Omental fat pad (tissue), 4 donors: ENCODE measurements at places on chromosomes 1 and 21. TPM values are rescaled to one million over a fixed set of nuclear protein-coding genes. Genes with fewer than 3 reads are reported as not detected.

The ANGPTL3 gene
- not detected for total RNA-seq

The C1orf185 gene
- total RNA-seq, result not detected

The NLRP3 gene
- total RNA-seq, result 7.1 TPM

The NR1I3 gene
- not detected for total RNA-seq

The MSH4 gene
- total RNA-seq, result 0.19 TPM

DNA sequence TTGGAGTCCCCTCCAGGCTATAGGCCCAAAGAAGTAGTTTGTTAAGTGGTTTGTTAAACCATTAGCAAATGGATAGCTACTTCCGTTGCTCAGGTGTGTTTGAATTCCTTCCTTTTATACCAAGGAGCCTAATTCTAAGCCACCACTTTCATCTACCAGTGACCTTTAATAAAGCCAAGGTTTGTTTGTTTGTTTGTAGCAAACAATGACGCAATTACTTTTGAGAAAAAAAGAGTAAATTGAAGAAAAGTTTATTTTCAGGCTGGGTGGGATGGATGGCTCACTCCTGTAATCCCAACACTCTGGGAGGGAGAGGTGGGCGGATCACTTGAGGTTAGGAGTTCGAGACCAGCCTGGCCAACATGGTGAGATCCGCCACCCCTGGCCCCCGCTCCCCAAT, 30.8 kb upstream of the RD3 start:
- no peak for DNase-seq

DNA sequence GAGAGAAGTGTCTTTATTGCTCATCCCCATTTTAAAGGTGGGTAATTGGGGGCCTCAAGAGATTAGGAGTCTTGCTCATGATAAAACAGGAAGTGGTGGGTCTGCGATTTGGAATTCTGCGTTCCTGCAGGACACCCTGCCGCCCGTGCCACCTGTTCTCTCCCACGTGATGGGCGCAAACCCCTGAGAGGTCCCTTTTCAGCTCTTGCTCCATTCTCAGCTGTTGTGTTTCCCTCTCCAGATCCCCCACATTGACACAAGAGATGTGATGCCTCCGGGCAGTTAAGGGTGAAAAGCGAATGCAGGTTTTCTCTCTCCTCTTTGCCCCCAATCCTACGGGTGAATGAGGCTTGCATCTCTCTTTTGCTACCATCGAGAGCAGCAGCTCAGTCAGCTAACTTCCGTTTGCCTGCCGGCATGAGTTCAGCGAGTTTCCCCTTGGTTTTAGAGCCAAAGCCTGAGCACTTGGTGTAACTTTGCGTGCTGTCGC, 57.5 kb downstream of the KIF26B start:
- DNase-seq, result no peak

- DNase-seq, result no peak
These were observed 43.5 kb downstream of the PRKAA2 start for GRCh38 chr1:56688522-56689026.
